ENCODE measurements at places on chromosomes 13 and 19.
A peak's percentile ranks its signal among the peaks of the same experiment; 100 is the strongest.

DNA sequence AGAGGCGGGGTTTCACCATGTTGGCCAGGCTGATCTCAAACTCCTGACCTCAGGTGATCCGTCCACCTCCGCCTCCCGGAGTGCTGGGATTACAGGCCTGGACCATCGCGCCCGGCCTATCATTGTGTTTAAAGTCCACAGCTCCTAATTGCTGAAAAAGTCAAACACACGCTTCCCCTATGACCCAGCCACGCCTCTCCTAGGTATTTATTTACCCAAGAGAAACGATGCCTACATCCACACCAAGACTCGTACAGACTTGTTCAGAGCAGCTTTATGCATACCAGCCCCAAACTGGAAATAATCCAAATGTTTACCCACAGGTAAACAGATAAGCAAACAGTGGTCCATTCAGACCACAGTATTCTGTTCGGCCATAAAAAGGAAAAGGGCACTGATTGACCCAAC lies 15.1 kb downstream of the ZNRF4 start:
- no peaks in the 10 kb centered on the region for H3K36me3 ChIP-seq
- DNase-seq: no peak
- no peaks in the 10 kb centered on the region for H3K4me1 ChIP-seq
- H3K4me3 ChIP-seq: no peak overlapping the region
- no peak overlapping the region for H3K27ac ChIP-seq

GRCh38 chr19:6378486-6378885 lies 2.8 kb upstream of the PSPN start:
- peaks cover 21% of the 10 kb centered on the region for H3K36me3 ChIP-seq
- no peaks in the 10 kb centered on the region for H3K27me3 ChIP-seq
- DNase-seq: no peak
- H3K4me1 ChIP-seq: peaks cover 12% of the 10 kb centered on the region
- H3K4me3 ChIP-seq: no peak overlapping the region

DNA sequence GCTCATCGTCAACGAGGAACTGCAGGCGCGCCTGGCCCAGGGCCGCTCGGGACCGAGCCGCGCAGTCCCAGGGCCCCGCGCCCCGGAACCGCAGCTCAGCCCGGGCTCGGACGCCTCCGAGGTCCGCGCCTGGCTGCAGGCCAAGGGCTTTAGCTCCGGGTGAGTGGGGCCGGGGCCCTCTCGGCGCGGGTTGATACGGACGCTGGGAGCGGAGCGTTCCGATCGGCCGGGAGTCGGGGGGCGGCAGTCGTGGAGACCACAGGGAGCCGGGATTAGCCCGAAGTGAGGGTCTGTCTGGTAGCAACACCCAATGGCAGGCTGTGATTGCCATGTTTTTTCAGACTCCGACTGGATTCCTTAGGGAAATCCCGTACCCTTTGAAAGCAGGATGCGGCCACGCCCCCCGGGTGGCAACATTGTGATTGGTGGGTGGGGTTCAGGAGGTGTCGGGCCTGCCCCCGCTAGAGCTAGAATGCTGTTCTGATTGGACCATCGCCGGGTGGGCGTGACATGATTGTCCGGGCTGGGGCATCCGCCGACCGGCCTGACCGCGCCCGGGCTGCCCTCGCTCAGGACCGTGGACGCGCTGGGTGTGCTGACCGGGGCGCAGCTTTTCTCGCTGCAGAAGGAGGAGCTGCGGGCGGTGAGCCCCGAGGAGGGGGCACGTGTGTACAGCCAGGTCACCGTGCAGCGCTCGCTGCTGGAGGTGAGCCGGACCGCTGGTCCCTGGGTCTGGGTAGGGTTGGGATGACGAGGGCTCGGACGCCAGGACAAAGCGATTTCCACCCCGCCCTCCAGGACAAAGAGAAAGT lies 11.3 kb downstream of the EPS8L1 start:
- peak overlapping the region; percentile 59 for H3K4me3 ChIP-seq
- no peak overlapping the region for H3K27ac ChIP-seq
- H3K36me3 ChIP-seq: no peaks in the 10 kb centered on the region
- H3K4me1 ChIP-seq: peaks cover 22% of the 10 kb centered on the region
- H3K27me3 ChIP-seq: peaks cover 38% of the 10 kb centered on the region
- peak; percentile 84 for DNase-seq

DNA sequence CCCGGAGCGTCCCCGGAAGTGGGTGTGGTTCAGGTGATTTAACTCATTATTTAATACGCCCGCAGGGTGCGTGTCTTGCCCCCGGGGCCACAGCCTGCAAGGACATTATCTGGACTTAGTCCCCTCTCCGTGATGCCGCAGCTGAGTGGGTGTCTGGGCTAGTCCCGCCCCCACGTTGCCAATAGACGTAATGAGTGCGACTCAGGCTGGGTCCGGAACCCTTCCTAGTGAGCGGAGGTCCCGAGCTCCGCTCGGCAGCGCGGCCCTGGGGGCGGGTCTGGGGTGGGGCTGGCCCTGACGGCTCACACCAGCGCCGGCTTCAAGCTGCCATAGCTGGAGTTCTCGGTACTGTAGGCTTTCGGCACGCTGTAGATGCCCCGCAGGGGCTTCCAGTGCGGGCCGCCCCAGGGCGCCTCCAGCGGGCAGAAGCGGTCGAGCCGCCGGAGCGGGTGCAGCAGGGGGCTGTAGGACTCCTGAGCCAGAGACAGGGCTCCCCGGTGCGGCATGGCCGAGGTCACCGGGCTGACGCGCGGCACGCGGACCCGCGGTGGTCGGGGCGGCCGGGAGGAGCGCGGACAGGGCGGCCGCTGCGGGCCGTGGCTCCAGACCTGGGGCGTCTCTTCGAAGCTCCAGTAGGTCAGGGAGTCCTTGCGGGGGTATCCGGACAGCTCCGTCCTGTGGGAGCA lies 918 bp upstream of the LHB start:
- peak overlapping the region; percentile 33 for H3K27ac ChIP-seq
- H3K4me1 ChIP-seq: peaks cover 18% of the 10 kb centered on the region
- H3K36me3 ChIP-seq: peaks cover 6% of the 10 kb centered on the region
- H3K4me3 ChIP-seq: peak overlapping the region; percentile 60
- DNase-seq: peak; percentile 42

DNA sequence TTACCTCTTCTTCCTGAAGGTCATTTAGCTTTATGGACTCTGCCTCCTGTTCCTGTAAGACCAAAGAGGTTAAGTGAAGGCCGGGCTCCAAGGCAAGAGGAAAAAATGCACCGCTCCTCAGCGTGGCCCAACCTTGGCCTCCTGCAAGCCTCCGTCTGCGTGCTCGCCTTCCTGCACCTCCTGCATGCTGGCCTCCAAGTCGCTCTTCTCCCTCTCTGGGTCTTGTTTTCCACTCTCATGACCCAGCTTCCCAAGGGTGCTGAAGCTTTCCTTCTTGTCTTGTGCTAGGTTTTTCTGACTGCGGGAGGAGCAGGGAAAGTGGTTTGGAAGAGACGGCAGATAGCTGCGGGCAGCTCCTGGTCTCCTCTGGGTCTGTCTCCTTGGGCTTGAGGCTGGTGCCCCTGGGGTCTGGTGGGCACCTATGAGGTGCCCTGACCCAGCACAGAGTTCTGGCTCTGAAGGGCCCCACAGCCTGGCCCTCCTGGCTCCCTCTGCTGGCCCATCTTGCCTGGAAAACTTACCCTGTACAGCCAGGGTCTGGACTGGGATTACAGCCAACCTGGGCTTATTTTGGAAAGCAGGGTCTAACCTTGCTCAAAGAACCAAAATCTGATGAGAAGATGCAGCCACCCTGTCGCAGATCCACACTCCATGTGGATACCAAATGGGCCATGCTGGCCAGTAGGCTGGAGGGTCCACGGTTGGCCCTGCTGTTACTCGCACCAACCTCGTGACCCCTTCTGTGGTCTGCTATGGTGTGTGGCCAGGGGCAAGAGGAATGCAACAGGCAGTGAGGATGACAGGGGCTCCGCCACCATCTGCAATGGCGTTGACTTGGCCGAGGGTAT lies 5.2 kb downstream of the C13orf46 start:
- DNase-seq: no peak
- peaks cover 4% of the 10 kb centered on the region for H3K36me3 ChIP-seq

- H3K27ac ChIP-seq: no peak overlapping the region
- DNase-seq: no peak
- no peaks in the 10 kb centered on the region for H3K4me1 ChIP-seq
- no peak overlapping the region for H3K4me3 ChIP-seq
- H3K36me3 ChIP-seq: no peaks in the 10 kb centered on the region
Observed at GRCh38 chr13:67258482-67258881, 28.3 kb upstream of the PCDH9 start.

- no peaks in the 10 kb centered on the region for H3K27me3 ChIP-seq
- peak; percentile 4 for DNase-seq
- no peak overlapping the region for H3K27ac ChIP-seq
Observed at GRCh38 chr19:17616961-17617806, 61.7 kb downstream of the COLGALT1 start.

DNA sequence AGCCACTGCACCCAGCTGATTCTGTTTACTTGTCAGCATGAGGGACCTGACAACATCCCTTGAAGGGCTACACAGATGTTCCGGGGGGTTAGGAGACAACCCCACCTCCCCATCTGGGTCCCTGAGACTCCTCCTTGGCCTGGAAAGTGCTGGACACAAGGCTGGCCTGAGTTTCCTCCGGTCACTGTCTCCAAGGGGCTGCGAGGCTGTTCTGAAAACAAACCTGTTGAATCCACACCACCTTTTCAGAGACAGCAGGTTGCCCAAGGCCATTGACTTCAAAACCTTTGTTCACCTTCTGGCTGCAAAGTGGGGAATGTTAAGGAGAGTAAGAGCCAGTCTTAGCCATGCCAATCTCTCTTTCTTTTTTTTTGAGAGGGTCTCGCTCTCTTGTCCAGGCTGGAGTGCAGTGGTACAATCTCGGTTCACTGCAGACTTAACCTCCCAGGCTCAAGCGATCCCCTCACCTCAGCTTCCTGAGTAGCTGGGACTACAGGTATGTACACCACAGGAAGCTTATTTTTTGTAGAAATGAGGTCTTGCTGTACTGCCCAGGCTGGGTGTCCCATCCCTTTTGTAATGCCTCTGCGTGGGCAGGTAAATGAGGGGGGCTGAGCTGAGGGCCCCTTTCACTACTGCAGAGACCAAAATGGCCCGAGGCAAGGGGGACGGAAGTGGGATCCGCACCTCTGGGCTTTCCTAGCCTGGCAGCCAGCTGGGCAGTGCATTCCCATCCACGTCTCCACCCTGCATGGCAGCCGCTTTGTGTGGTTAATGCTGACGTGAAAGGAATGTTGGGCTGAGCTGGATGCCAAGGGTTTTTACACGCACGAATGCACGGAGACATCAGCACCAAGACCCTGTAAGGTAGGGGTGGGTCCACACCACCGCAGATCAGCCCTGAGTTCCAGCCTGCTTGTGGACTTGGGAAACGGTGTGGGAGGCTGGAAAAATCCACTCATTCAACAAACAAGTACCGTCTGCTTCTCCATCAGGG lies 1.9 kb upstream of the ZNF628 start:
- peak overlapping the region; percentile 1 for H3K4me3 ChIP-seq
- H3K36me3 ChIP-seq: no peaks in the 10 kb centered on the region
- no peaks in the 10 kb centered on the region for H3K27me3 ChIP-seq
- peak; percentile 89 for DNase-seq
- H3K27ac ChIP-seq: peak overlapping the region; percentile 84

DNA sequence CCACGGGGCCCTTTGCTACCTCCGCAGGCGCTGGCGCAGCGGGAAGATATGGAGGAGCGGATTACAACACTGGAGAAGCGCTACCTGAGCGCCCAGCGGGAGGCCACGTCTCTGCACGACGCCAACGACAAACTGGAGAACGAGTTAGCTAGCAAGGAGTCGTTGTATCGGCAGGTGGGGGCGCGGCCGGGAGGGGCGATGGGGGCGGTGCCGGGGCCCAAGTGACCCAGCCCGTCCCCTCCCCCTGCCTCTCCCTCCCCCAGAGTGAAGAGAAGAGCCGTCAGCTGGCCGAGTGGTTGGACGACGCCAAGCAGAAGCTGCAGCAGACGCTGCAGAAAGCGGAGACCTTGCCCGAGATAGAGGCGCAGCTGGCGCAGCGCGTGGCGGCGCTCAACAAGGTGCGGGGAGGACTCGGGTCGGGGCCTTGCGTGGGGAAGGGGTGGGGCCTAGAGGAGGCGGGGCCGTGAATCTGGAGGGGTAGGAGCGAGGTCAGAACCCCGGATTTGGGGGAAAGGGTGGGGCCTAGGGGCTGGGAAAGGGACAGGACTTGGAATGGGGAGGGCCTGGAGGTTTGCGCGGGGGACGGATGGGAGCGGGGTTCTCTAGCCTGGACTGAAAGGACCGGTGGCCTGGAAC lies 13.7 kb downstream of the PPFIA3 start:
- no peaks in the 10 kb centered on the region for H3K27me3 ChIP-seq
- H3K4me3 ChIP-seq: no peak overlapping the region
- H3K36me3 ChIP-seq: no peaks in the 10 kb centered on the region
- DNase-seq: no peak
- no peaks in the 10 kb centered on the region for H3K4me1 ChIP-seq

DNA sequence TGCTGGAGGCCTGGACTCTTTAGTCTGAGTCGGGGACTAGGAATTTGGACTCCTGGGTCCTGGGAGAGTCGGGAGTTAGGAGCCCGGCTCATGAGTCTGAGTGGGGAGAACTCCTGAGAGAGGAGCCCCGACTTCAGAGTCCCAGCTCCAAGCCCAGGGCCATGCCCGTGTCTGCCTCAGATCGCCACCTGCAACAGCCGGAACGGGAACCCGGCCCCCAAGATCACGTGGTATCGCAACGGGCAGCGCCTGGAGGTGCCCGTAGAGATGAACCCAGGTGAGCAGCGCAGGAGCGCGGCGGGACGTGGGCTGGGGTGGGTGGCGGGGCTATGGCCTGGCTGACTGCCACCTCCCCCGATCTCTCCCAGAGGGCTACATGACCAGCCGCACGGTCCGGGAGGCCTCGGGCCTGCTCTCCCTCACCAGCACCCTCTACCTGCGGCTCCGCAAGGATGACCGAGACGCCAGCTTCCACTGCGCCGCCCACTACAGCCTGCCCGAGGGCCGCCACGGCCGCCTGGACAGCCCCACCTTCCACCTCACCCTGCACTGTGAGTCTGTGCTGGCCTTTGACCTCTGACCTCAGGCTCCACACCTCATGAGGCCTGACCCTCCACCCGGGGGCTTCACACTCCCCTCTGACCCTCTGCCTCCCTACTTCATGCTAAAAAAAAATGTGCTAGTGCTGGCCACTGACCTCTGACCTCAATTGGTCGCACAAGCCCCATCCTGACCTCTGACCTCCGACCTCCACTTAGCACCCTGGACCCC lies 4.4 kb downstream of the BCAM start:
- no peak for DNase-seq
- no peak overlapping the region for H3K4me3 ChIP-seq
- H3K36me3 ChIP-seq: no peaks in the 10 kb centered on the region
- H3K4me1 ChIP-seq: peaks cover 9% of the 10 kb centered on the region

- no peak overlapping the region for H3K4me3 ChIP-seq
- no peaks in the 10 kb centered on the region for H3K27me3 ChIP-seq
- DNase-seq: no peak
Observed at GRCh38 chr13:92137520-92137919, 739.1 kb downstream of the GPC5 start.

DNA sequence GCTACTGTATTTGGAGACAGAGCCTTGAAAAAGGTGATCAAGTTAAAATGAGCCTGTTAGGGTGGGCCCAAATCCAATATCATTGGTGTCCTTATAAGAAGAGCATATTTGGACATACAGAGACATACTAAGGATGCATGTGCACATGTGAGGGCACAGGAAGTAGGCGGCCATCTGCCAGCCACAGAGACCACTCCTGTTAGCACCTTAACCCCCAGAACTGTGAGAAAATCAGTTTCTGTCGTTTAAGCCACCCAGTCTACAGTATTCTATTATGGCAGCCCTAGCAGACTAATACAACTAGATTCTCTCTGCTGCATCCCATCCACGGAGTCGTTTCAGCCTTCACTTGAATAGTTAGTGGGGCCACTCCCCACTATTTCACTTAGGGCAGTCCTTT lies 39.4 kb upstream of the DGKH start:
- peaks cover 6% of the 10 kb centered on the region for H3K4me1 ChIP-seq
- H3K27ac ChIP-seq: no peak overlapping the region
- H3K36me3 ChIP-seq: no peaks in the 10 kb centered on the region
- no peaks in the 10 kb centered on the region for H3K27me3 ChIP-seq

Data from astrocyte (in vitro differentiated cells and primary cell).